ENCODE measurements at places on chromosomes 6 and 20. TPM values are rescaled to one million over a fixed set of nuclear protein-coding genes. Genes with fewer than 3 reads are reported as not detected.
A peak's percentile ranks its signal among the peaks of the same experiment; 100 is the strongest.

BCAS4 gene
- total RNA-seq = 2.7 TPM

OR2B6 gene
- not detected for total RNA-seq

TOX2 gene
- 5.2 TPM for total RNA-seq

CCN2 gene
- 15.9 TPM for total RNA-seq

ASIP gene
- not detected for total RNA-seq

TFAP2B gene
- total RNA-seq = under 0.01 TPM

- peak; percentile 60 for DNase-seq
Measured at GRCh38 chr6:35318196-35319171, 20.9 kb downstream of the DEF6 start.

DNA sequence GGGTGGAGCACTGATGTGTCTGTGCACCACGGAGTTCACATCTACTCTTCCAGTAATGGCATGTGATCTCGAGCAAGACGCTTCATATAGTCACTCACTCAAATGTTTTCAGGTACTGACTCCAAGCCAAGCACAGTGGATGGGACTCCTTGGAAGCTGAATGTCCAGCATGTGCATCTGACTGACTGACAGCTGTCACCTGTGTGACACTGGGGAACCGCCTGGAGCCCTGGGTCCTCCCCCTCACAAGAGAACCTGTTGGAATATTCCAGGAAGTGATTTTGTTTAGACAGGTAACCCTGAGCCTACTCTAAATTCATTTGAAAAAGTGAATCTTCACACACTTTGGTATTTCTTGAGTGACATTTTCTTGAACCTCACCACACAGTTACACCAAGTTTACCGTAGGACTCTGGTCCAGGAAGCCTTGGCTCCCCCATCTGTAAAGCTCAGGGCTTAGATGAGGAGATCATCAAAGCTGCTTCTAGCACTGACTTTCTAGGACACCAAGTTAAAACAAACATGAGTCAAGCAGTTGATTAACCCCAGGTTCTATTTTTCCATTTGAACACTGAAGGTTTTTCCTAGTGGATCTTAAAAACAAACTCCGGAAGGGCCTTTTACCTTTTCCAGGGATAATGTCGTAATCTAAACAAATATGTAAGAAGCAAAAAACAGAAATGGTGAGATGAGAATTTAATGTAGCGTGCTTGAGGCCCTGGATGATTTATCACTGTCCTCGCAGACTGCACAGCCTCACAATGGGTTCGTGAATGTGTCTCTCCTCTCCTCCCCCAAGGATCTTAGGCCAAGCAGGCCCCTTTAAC is 50.1 kb downstream of the EDN3 start:
- no peak for DNase-seq

DNA sequence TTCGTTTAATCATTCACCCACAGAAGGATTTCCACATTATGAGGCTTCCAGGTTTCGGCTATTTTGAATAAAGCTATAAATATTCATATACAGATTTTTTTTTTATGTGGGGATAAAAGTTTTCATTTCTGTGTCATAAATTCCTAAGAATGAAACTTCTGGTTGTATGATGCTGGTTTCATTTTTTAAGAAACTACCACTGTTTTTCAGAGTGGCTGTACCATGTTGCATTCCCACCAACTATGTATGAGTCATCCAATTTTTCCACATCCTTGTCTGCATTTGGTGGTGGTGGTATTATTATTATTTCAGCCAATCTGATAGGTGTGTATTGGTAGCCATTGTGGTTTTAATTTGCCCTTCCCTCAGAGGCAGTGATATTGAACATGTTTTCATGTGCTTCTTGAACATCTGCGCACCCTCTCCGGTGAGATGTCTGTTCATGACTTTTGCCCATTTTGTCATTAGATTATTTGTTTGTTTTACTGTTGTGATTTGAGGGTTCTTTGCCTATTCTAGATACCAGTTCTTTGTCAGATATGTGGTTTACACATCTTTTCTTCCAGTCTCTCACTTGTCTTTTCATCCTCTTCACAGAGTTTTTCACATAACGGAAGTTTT is 75.5 kb downstream of the DOK5 start:
- peak; percentile 40 for DNase-seq

GRCh38 chr6:140041571-140042332 is 667.3 kb upstream of the CITED2 start:
- DNase-seq = peak; percentile 42

DNA sequence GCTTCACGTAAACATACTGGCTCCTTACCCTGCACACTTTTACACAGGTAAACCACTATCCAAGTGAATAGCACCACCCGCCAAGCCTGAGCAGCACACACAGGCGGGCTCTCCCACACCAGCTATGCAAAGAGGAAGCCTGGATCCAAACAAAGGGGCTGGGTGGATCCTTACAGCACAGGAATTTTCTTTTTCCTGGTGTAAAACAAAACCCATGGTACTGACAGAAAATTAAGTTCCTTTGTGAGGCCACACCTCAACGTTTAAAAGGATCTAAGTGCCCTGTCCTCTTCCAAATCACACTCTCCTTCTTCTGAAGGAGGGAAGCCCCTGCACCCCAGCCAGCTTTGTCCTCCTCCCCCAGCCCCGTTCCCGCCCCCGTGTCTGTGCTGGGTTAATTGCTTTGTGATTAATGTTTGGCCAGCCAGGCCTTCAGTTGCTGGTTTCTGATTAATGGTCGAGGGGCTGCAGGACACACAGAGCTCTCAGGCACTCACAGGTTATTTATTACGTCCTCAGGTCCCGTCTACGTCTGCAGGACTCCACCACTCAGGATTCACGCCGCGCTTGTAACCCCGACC is 6.1 kb downstream of the DACT2 start:
- no peak for DNase-seq

DNA sequence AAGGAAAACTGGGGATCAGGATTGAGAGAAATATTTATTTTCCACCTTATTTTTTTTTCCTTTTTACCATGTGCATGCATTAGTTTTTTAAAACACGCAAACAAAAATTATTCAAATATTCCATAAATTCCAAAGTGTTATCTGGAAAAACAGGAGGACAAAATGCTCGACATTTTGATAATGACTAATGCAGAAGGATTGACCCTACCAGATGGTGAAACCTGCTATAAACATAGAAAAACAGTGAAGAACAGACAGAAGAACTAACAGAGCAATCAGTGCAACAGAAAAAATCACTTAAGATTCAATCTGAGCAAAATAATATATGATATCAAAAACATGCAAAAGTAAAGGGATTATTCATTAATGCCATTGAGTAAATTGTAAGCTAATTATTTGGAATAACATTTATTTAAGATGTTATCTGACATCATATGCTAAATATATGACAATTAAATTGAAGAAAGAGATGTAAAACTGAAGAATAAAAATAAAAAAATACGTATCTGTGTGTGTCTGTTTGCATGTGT is 218.4 kb downstream of the LMBRD1 start:
- DNase-seq = no peak

DNA sequence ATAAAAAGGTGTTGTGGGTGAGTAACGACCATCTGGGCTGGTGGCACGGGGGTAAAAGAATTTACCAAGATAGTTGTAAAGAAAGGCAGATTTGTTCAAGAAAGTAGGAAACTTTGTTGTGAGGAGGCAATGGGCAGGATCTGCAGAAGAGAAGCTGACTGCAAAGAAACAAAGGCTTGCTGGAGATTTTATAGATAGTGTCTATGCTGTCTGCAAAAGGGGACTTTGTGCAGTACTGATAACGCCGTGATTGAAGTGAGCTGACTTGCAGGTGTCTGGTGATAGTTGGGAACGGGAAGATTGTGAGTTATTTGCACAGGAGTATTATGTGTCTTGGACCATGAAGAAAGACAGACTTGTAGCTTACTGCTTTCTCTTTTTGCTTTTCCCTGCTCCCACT is 36.8 kb upstream of the GSTA3 start:
- no peak for DNase-seq

DNA sequence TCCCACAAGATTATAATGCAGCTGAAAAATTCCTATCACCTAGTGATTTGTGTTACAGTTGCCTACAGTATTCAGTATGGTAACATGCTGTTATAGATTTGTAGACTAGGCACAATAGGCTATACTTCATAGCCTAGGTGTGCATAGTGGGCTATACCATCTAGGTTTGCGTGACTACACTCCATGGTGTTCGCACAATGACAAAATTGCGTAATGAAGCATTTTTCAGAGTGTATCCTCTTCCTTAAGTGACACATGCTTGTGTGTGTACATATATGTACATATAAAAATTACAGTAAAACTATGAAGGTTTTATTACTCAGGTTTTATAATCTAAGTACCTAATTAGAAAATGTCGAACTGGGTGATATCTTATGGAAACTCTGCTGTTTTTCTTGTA is 133.0 kb downstream of the FARS2 start:
- no peak for DNase-seq

DNA sequence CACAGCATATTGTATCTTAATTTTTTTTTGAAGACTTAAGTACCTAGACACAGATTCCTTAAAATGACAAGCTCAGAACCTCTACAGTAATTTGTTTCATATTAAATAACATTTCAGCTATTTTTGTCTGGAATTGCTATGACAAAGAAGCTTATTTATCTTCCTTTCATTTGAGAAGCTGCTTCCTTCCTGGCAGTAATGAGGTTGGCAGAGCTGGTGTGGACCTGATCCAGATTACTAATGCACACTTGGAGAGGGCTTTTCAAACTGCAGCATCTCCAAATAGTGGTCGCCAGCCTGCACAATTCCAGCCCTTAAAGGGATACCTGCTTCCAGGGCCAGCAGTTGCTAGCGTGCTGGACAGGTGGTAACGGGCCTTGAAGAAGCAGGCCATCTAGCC is 12.1 kb downstream of the PTCHD4 start:
- DNase-seq = peak; percentile 40
